ENCODE measurements at places on chromosomes 7 and 10.
A peak's percentile ranks its signal among the peaks of the same experiment; 100 is the strongest.

DNA sequence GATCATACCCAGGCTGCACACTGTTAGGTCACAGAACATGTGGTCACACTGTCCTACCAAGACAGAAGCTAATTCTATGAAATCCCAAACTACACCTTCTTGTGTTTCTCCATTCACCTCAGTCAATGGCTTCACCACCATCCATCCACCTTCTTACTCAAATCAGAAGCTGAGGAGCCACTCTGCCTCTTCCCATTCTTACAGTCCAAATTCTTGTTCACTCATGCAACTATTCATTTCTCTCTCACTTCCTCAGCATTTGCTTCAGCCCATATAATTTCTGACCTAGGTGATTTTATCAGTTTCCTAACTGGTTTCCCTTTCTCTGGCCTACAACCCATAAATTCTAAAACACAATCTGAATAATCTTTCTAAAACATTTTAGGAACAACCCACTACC, 229.2 kb downstream of the LRRN3 start:
- DNase-seq, result no peak

- no peak for DNase-seq
Observed at GRCh38 chr7:102914585-102914984, 1.8 kb downstream of the LRRC17 start.

- DNase-seq, result no peak
Observed at GRCh38 chr7:69515495-69516212, 82.6 kb upstream of the AUTS2 start.

DNA sequence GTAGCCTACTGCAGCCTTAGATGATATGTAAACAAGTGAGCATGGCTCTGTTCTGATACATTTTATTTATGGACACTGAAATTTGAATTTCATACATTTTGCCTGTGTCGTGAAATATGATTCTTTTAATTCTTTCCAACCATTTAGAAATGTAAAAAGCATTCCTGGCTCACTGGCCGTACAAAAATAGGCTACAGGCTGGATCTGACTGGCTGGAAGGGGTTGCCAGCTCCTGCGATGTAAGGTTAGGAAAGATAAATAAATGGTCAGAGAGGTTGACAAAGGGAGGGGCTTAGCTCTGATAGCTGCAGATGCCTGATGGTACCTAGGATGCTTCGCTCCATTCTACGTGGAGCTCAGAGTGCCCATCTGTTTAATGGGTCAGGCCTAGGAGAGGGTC, 3.4 kb downstream of the ADCYAP1R1 start:
- DNase-seq, result no peak

DNA sequence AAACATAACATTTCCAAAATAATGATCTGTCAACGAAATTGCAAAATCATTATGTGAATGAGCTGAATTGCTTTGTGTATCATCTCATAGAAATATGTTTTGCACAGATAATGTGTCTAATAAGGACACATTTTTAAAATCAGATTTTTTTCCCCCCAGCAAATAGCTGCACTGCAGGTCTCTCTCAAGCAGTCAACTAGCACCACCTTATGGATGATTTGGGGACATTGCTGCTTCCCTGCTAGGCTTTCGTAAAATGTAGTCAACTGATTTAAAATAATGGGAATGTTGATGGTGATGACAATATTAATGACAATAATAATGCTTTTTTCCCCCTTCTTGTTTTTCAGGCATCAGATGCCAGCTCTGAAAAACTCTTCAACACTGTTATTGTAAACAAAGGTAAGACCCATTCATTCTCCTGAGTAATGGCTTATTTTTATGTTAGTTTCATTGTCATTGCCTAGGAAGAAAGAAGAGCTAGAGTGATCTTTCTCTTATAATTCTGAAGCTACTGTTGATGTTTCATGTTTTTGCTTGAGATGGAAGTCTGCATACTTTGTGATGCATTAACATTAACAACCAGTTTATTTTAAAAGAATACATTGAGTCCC, 433.6 kb upstream of the GALNT17 start:
- DNase-seq, result peak; percentile 47

GRCh38 chr7:21986096-21986495, 40.4 kb upstream of the CDCA7L start:
- DNase-seq, result no peak

GRCh38 chr7:92192326-92192725, 13.4 kb upstream of the LRRD1 start:
- DNase-seq, result no peak

- DNase-seq, result no peak
Observed at GRCh38 chr7:31003721-31004120, 40.0 kb downstream of the GHRHR start.

DNA sequence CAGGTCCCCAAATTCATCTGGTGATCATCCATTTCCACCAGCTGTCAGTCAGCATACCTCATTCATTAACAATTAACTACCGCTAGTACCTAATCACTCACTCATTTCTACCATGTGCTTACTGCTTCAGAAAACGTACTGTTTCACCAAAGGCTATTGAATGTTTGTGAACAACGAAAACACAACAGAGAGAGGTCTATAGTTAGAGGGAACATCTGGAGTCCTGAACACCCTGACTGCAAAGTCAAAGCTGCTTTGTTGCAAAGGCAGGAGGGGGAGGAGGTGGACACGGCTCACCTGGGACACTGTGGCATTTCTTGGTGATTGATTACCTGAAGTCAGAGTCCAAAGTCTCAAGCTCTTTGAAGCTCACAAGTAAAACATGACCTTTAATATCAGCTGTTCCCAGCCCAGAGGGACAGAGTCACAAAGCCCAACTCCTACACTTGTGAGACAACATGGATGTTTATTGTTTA, 342.3 kb upstream of the ADARB2 start:
- no peak for DNase-seq

DNA sequence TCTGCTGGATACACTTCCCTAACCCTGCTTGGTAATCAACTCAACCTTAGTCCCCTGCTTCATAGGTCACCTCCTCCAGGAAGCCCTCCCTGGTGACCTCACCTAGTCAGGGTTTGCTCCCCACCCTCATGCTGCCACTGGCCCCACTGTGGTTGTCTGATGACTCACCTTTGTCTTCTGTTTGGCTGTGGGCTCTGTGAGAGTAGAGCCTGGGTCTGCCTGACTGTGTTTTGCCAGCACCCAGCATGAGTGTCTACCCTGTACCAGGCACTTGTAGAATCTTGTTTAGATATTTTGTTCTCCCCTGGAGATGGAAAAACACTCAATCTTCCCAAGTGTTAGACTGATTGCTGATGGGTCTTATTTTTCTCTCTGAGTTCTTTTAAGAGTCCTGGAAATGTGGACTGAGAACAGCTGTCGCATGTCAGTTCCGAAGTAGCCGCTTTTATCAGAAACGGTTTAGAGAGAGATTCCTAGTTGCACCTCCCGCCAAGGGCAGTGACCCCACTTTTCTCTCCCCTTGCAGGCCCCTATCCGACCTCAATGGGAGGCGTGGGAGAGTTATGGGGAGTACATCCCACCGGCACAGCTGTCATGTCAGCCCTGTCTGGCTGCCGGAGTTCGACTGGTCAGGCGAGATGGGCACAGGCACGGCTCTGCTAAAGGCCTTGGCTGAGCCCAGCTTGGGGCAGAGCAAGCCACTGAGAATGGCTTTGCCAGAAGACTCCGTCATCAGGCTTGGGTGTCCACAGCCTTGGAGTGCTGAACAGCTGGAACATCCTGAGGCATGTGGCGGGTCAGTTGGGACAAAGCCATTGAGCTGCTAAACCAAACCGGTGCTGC, 134.3 kb downstream of the GRK5 start:
- no peak for DNase-seq

DNA sequence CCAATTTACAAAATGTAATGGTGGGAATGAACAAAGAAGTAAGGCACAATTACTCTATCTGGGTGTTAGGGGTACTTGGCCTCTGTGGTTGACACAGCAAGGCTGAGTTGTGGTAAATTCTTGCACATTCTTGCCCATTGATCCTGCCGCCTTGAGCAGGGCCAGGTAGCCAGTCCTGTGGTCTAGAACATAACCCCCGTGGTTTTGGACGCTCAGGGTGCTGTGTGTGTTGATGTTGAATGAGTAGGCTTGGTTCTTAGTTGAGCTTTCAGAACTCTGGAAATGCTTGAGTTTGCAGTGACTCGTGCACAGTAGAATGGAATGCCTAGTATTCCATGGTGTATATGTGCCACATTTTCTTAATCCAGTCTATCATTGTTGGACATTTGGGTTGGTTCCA, 42.3 kb upstream of the CDHR3 start:
- no peak for DNase-seq

- no peak for DNase-seq
Observed at GRCh38 chr7:89232-90019, 102.9 kb upstream of the FAM20C start.

- DNase-seq, result no peak
Observed at GRCh38 chr10:74174521-74174920, 23.5 kb downstream of the ADK start.

DNA sequence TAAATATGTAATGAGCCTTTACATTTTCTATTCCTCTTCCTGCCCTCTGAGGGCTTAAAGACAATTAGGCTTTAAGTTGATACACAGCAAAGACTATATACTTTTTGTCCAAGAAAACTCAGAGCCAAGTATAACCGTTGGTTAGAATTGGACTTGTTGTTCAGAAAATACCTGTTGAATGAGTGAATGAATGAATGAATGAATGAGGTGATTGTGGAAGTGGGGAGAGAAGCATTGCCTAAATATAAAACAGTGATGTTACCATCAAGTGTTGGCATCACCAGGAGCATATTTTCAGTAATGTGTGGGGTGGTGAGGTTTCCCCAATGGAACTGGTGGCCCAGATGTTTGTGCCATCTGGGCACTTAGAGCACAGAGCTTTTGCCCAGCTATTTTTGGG, 106.9 kb downstream of the AOAH start:
- DNase-seq, result no peak

DNA sequence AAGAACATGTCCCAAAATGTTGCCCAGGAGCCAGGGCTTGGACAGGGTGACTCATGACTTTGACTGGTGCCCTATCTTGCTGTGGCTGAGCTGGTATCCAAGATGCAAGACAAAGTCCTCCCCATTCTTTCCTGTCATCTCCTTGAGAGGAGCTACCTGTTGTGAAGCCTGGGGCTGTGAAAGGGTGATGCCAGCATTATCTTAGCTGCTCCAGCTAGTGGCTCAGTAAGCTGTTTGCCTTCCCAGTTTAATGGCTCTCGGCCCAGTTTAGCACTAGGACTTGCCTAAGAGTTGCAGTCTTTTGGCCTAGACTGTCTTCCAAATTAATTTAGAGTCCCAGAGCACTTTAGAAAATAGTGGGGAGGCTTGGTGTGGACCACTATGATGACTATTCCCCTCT, 424.3 kb upstream of the NRG3 start:
- DNase-seq, result no peak

DNA sequence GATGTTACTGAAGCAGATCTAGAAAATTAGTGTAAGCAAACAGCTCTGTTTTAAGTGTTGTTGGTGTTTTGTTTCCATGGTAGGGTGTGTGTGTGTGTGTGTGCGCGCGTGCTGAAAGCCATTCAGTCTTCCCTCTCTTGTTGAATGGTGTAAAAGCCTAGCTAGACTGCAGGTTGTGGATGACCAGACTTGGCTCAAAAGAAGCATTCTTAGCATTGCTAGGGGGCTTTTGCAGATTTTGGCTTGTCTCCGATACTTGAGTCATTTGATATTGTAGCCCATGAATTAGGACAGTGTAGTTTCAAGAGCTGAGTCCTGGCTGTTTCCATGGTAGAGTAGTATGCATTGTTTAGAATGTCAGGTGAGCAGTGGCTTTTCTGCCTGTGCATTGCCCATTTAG, 99.1 kb downstream of the SND1 start:
- no peak for DNase-seq

DNA sequence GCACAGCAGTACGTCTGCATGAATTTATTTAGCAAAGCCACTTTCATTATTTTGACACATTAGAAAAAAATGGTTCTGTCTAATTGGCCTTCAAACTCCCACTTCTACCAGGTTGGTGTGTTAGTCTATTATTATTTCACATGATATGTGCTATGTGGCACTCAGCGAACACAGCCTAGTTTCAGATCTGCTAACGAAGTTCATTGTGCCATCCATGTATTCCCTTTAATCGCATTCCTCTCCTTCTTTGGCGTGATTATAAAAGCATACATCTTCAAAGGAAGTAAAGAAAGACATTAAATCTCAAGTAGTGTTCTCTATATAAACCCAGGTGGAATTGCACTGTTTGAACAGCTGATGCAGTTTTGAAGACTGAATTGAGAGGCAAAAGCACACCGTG, 96.4 kb upstream of the CACNA2D1 start:
- DNase-seq, result no peak

DNA sequence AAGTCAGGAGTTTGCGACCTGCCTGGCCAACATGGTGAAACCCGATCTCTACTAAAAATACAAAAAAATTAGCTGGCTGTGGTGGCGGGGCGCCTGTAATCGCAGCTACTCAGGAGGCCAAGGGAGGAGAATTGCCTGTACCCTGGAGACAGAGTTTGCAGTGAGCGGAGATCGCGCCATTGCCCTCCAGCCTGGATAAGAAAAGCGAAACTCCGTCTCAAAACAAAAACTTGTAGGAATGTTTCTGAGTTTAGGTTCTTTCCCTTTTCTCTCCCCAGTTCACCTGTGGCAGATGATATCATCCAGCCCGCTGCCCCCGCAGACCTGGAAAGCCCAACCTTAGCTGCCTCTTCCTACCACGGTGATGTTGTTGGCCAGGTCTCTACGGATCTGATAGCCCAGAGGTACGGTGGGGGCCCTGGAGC, 138.8 kb upstream of the BTBD16 start:
- DNase-seq, result no peak

DNA sequence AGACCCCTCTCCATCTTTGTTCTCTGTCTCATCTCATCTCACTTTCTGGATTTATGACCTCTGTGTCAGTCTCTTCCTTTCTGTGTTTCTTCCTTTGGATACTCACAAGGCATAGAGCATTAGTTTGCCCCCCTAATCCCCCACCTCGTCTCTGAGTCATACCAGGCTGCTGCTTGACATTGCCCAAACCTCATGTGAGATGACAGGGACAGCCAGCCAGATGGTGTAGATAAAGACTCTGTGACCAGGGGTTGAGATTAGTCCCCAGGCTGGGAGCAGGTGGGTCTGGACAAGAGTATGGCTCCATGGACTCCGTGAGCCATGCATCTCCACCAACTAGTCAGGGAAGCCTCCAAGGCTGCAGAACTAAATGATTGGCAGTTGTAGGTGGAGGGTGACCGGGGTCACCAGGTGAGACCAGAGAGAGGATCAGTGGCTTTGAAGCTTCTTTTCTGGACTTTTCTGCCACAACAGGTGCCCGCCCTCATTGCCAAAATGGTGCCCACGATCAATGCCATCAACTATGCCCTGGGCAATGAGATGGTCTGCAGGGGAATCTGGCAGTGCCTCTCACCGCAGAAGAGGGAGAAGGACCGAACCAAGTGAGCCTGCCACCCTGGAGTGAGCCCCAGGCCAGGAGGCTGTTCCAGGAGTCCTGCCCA, 13.3 kb downstream of the RGR start:
- DNase-seq, result no peak

DNA sequence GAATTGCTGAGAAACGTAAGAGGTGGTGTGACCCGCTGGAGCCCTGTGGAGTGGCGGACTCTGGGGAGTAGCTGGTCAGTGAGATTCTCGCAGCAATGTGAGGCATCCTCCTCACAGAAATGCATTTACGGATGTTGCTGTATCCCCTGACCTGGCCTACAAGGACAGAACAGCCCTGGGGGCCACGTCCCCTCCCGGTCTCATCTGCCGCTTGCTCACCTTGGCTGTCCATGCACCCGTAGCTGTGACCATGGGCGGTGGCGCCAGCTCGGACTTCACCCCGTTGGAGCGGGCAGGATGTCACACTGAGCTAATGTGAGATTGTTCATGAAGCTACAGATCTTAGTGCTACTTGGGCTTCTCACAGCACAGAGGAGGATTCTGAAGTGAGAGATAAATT, 193.8 kb downstream of the EBF3 start:
- no peak for DNase-seq

GRCh38 chr7:19617901-19618300, 90.9 kb downstream of the POLR1F start:
- no peak for DNase-seq

- no peak for DNase-seq
Observed at GRCh38 chr10:59513558-59513957, 151.2 kb upstream of the FAM13C start.
